GM12878 (cell line): ENCODE measurements at places on chromosomes 2 and 18. TPM values are rescaled to one million over a fixed set of nuclear protein-coding genes. Genes with fewer than 3 reads are reported as not detected.

GRCh38 chr2:33491441-33492084 lies 15.1 kb downstream of the RASGRP3 start:
- peaks cover 87% of the 10 kb centered on the region for H3K4me1 ChIP-seq
- DNase-seq, result no peak
- H3K27me3 ChIP-seq, result no peaks in the 10 kb centered on the region
- H3K36me3 ChIP-seq, result peaks cover 9% of the 10 kb centered on the region

GRCh38 chr2:88603146-88603545 lies 24.1 kb downstream of the EIF2AK3 start:
- no peaks in the 10 kb centered on the region for H3K36me3 ChIP-seq
- DNase-seq, result no peak
- H3K27me3 ChIP-seq, result no peaks in the 10 kb centered on the region
- H3K4me1 ChIP-seq, result peaks cover 59% of the 10 kb centered on the region
- no peak overlapping the region for H3K4me3 ChIP-seq

GRCh38 chr2:72895759-72896281 lies 8.6 kb downstream of the SPR start:
- H3K27me3 ChIP-seq, result no peaks in the 10 kb centered on the region
- no peak for DNase-seq
- H3K27ac ChIP-seq, result no peak overlapping the region
- no peaks in the 10 kb centered on the region for H3K36me3 ChIP-seq
- H3K4me1 ChIP-seq, result peaks cover 29% of the 10 kb centered on the region
- H3K4me3 ChIP-seq, result no peak overlapping the region

- H3K4me1 ChIP-seq, result peaks cover 11% of the 10 kb centered on the region
- H3K36me3 ChIP-seq, result no peaks in the 10 kb centered on the region
- DNase-seq, result no peak
- H3K27ac ChIP-seq, result no peak overlapping the region
- no peak overlapping the region for H3K4me3 ChIP-seq
Measured at GRCh38 chr2:26074676-26075075, 40.8 kb downstream of the RAB10 start.

DNA sequence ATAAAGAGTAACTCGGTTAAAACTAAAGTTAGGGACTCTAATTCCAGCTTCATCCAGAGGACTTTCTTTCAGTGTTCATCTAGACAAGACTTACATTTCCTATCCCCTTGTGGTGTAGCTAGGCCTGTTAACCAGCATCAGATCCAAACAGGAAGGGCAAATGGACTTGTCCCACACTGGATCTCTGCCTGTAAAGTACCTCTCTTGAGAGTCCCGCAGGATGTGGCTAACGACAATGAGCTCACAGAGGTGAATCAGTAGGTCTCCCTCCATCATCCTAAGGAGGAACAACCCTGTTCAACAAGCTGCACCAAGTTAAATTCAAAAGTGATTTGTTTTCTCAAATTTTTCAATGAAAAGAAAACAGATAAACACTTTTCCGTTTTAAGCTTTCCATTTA lies 412.3 kb upstream of the RGPD4 start:
- no peaks in the 10 kb centered on the region for H3K27me3 ChIP-seq
- H3K36me3 ChIP-seq, result no peaks in the 10 kb centered on the region
- H3K4me3 ChIP-seq, result no peak overlapping the region
- DNase-seq, result no peak
- no peak overlapping the region for H3K27ac ChIP-seq

DNA sequence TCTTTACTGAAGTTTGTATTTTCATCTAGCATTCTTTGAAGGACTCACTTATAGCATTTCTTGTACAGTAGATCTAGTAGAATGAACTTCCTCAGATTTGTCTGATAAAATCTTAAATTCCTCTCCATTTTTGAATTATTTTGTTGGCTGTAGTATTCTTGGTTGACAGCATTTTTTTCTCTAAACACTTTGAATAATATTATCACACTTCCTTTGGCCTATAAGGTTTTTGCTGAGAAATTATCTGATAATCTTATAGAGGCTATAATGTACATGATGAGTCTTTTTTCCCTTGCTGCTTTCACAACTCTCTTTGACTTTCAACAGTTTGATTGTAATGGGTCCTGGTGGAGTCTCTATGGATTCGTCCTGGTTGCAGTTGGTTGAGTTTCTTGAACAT lies 169.5 kb downstream of the NOL4 start:
- DNase-seq, result no peak
- H3K27ac ChIP-seq, result no peak overlapping the region
- no peaks in the 10 kb centered on the region for H3K4me1 ChIP-seq

DNA sequence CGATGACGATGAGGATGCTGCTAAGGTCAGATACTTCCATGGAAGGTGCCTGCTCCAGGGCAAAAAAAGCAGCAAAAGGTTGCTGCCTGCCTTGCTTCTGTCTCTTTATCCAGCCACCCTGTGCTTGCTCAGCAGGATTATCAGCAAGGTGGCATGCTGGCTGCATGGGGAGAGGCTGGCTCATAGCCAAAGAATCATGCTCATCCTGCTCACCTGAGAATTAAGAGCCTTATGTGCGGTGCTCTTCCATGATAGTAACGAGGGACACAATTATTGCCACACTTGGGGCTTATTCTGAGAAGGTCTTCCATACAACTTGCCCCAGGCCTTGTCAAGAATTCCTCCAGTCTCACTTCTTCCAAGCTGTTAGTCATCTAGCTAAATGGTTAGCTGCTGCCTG lies 60.4 kb upstream of the SEC11C start:
- no peak overlapping the region for H3K27ac ChIP-seq
- no peak for DNase-seq
- H3K27me3 ChIP-seq, result 0 out of 2 replicates have a peak, but pooled peaks cover 6% of the 10 kb centered on the region
- no peaks in the 10 kb centered on the region for H3K4me1 ChIP-seq
- H3K4me3 ChIP-seq, result no peak overlapping the region

Gene ACTR2
- total RNA-seq, result 401 and 407 TPM in 2 replicates

Gene PTPN4
- 26.3 and 28.5 TPM in 2 replicates for total RNA-seq

Gene SERPINB7
- total RNA-seq, result not detected in 2 replicates

DNA sequence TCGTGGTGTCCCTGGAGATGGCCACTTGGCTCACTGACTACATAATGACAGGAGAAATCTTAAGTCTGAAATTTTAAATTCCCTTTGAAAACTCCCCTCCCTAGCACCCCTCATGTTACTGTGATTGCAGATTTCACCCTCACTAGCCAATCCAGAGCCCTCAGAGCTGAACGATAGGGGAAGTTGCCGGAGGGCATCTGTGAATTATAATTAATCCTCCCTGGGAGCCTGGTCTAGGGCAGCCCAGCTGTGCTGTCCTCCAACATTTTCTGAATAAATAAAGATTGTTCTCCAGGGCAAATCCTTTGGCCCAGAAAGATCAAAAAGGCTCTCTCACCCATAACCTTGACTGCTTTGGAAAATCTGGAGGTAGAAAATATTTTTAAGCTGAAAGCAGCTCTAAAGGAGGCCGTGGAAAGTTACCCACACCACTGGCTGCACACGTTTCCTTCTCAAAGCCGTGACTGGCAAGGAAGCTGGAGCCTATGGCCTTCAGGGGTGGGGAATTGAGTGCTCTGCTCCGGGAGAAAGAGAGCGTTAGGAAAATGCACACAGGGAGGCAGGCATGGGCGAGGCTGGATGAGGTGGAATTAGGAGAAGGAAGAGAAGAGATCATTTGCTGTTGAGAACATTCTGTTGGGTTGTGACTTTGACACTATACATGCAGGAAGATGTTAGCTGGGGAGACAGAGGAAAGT lies 68.9 kb upstream of the CNGA3 start:
- H3K27me3 ChIP-seq, result no peaks in the 10 kb centered on the region
- no peak overlapping the region for H3K4me3 ChIP-seq
- H3K36me3 ChIP-seq, result no peaks in the 10 kb centered on the region
- no peak overlapping the region for H3K27ac ChIP-seq
- no peaks in the 10 kb centered on the region for H3K4me1 ChIP-seq

- H3K36me3 ChIP-seq, result peaks cover 5% of the 10 kb centered on the region; the same call in 1 of the 2 replicates
- H3K4me1 ChIP-seq, result peaks cover 50% of the 10 kb centered on the region
- peak within 1 kb of the TSS; percentile 52 for H3K27ac ChIP-seq
- H3K4me3 ChIP-seq, result peak within 1 kb of the TSS; percentile 96
- DNase-seq, result peak; percentile 80
Measured at GRCh38 chr2:218880102-218880858, at the start of gene WNT10A. TSS of gene WNT10A (plus strand) at chr2:218880852. CDS start at chr2:218880996, 144 bp downstream.

DNA sequence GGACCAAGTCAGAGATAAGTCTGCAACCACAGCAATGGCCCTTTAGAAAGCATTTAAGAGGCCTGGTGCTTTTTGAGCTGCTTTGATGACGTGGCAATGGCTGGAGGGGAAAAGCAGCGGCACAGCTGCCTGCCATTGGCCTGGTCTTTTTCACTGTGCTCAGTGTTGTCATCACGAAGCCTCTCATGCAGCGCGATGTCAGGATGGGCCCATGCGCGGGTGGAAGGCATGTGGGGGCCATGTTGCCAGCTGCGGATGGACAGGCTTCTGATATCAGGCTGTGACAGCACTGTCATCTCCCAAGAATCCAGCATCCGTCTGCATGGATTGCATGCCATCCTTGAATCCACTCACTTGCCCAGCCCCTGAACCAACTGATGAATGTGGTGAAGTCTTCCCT lies 204.5 kb downstream of the ACKR3 start:
- no peak overlapping the region for H3K4me3 ChIP-seq
- H3K36me3 ChIP-seq, result no peaks in the 10 kb centered on the region
- H3K27me3 ChIP-seq, result no peaks in the 10 kb centered on the region; the same call in 1 of the 2 replicates
- H3K4me1 ChIP-seq, result no peaks in the 10 kb centered on the region
- no peak for DNase-seq
- no peak overlapping the region for H3K27ac ChIP-seq

Gene TEX261
- total RNA-seq, result 37.5 and 46.7 TPM in 2 replicates

Gene ST8SIA5
- total RNA-seq, result 0.15 and 0.16 TPM in 2 replicates
